ENCODE measurements at places on chromosomes 4 and X.

- peak; percentile 63 for DNase-seq
Measured at GRCh38 chr4:85474818-85475630, at the start of gene ARHGAP24. TSS of gene ARHGAP24 (plus strand) at chr4:85475150.

- DNase-seq: no peak
Measured at GRCh38 chr4:157221895-157222770, 1.6 kb downstream of the GRIA2 start.

DNA sequence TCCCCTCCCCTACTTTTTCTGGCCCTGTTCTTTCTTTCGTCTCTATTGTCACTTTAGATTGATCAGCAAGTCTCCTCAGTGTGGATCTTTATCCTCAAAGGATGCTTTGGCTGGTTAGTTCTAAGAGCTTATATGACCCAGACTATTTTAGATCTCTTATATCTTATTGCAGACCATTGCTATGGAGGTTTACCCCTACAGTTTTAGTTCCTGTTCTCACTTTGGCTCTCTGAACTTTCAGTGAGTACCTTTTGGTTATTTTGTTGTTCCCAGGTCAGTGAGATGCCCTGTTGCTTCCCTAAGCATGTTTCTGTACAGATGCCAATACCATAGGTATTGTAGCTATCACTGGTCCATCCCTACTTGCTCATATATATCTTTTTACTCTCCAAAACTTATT lies 24.0 kb upstream of the MED14 start:
- DNase-seq: no peak

- no peak for DNase-seq
Measured at GRCh38 chrX:38561951-38562719, 793 bp downstream of the TSPAN7 start.

DNA sequence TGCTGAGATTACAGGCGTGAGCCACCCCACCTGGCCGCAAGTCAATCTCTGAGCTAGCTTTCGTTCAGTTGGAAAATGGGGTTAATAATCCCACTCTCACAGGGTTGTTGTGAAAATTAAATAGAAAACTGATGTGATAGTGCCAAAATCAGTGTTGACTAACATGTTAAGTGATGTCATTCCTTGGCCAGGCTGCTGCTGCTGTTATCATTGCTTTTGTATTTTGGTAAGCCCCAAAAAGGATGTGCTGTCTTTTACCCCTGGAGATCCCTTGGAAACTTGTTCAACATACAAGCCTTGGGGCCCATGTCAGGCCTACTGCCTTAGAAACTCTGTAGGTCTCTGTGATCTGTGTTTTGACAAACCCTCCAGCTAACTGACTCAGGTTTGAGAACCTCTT lies 106.3 kb downstream of the AFF1 start:
- DNase-seq: no peak

- DNase-seq: no peak
Measured at GRCh38 chr4:2400841-2401609, 17.4 kb downstream of the ZFYVE28 start.

GRCh38 chr4:58507079-58507478 lies 1396.9 kb upstream of the IGFBP7 start:
- DNase-seq: no peak

DNA sequence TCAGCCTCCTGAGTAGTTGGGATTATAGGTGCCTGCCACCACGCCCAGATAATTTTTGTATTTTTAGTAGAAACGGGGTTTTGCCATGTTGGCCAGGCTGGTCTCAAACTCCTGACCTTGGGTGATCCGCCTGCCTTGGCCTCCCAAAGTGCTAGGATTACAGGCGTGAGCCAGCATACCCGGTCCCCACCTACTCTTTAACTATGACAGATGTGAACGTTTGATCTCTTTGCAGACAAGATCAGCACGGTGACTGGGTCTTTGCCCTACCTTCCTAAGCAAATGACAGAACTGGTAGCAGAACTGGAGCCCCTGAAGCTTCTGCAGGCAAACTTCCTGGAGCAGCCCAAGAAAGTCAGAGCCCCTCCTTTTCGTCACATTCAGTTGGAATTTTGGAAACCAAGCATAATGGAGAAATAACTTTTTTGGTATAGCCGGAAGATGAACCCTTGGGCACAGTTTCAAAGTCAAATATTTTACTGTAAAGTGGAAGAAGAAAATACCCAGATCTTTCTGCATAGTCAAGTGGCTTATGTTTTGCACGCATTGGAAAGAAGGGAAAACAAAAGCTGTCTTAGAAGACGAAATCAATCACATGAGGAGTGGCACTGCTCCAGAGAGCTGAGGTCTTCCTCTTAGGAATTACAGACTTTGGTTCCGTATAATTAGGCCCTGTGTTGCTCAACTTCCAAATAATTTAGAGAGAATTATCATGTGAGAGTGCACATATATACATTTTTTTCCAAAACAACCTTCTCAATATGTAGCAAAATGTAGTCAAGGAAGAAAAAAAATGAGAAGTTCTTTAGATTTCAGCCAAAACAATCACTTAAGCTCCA lies 90.6 kb downstream of the SORBS2 start:
- no peak for DNase-seq

DNA sequence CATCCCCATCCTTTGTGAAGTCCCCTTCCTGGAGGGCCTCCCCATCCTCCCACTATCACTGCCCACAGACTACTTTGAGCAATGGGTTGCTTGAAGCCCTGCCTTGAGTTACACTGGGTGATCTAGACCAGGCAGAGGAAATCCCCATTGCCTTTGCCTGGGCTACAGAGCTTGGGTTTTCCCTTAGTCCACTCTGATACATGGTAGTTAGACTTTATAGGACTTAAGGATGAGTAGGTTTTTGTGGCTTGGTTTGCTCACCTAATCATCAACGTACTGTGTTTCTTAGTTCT lies 56.6 kb downstream of the TMEM131L start:
- no peak for DNase-seq

DNA sequence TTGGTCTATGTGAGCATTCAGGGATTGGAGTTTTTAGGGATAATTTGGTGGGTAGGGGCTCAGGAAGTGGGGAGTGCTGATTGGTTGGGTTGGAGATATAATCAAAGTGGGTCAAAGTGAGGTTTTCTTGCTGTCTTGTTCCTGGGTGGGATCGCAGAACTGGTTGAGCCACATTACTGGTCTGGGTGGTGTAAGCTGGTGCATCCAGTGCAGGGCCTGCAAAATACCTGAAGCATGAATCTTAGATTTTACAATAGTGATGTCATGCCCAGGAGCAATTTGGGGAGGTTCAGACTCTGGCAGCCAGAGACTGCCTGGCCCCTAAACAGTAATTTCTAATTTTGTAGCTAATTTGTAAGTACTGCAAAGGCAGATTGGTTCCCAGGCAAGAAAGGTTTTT lies 665.6 kb upstream of the PRKX start:
- no peak for DNase-seq

DNA sequence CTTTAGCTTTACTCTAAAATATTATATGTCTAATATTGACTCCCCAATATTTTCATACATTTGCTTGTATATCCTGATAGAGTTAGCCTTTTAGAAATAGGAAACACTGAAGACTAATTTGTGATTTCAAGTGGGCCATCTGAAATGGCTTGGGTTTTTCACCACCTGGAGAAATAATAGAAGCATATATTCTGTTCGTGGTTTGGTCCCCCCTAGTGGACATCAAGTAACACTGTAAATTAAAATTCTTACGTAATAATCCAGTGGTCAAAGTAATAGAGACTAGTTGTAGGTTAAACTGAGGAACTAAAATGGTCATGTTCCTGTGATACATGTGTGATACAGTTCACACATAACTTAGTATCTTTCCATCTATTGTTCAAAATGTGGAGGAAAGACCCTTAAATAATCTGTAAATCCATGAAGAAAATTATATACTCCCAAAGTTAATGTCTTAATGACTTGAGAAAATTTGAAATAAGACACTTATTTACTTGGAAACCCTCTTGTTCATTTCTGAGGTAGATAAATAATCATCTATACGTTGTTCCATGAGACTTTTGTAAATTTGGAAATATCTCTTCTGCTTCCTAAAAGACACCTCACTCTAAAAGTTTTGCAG lies 79.8 kb upstream of the SMARCAD1 start:
- DNase-seq: peak; percentile 57

- peak; percentile 35 for DNase-seq
Measured at GRCh38 chrX:123626962-123627361, 105.9 kb downstream of the THOC2 start.

DNA sequence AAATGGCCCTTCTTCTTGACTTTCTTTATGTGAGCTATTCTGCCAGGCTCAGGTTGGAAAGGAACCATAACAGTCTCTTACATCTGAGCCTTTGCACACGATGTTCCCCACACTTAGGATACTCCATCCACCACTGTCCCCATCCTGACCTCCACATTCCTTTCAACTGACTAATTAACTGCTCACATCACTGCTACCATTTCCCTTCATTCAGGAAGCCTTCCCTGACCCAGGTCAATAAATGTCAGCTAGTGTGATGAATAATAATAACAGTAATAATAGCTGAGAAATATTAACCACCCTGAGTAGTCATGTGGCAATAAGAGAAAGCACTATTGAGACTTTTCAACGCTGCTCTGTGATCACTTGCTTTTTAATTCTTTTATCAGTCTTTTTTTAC lies 291.7 kb downstream of the KCNIP4 start:
- peak; percentile 30 for DNase-seq

DNA sequence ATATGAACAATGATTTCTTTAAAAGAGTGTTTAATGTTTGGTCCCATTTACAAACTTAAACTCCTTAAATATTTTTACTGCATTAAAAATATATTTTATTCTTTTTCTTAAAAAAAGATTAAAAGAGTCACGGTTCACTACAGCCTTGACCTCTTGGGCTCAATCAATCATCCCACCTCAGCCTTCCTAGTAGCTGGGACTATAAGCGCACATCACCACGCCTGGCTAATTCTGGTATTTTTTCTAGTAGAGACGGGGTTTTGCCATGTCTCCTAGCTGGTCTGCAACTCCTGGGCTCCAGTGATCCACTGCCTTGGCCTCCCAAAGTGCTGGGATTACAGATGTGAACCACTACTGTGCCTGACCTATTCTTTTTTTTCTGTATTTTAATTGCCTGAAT lies 104.7 kb upstream of the TLR2 start:
- no peak for DNase-seq

GRCh38 chr4:71830497-71831190 lies 46.8 kb upstream of the GC start:
- no peak for DNase-seq

GRCh38 chr4:24742335-24742734 lies 53.0 kb upstream of the SOD3 start:
- DNase-seq: no peak

DNA sequence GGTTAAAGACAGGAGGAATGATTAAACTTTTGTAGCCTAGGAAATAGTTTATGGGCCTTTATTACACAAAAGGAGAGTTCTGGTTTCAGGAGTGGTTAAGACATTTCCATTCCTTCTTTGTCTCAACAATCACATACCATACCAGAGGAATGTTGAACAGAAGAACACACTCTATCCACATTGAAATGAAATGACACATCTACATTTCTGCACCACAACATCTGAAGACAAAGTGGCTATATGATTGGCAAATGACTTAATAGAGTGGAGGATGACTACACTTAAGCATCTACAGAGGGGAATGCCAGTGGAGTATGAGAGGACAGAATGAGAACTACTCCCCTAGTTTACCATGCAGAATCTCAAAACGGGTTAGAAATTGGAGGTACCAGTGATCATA lies 8.0 kb downstream of the CYP2U1 start:
- no peak for DNase-seq

DNA sequence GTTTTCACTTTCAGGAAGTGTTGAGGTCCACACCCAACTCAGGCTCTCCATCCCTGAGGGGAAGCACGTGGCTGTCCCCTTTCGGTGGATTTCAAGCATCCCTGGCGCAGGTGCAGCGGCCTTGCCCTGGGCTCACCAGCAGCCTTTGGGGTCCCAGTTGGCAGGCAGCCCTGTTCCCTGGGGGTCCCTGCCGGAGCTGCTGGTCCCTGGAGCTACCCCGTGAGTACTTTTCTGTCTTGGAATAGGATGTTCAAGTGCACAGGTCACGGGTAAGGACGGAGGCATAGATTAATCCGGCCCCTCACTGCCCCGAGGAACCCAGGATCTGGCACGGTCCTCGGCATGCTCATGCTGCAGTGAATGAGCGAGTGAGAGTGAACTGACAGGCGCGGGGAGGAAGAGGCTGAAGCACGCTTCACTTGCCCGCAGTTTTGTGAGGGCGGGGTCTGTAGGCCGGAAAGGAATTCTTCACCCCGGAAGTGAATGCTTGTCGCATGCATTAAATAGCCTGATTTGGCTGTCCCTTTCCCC lies 117.2 kb upstream of the FAT1 start:
- peak; percentile 84 for DNase-seq

DNA sequence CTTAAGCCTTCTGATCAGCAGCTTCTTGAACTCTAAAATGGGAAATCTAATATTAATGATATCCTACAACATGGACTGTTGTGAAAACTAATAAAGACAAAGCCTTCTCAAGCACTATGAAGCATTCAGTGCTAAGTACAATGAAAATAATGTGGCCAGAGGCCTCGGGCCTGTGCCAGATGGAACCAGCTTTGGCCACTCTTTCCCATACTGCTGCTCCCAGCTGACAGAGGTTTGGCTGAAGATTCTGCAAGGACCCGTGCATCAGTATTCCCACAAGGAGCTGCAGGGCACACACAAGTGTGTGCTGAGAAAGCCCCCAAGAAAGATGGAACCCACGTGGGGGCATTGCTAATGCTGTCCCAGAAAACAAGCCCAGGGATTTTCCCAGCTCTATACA lies 60.5 kb upstream of the RPL34 start:
- no peak for DNase-seq

DNA sequence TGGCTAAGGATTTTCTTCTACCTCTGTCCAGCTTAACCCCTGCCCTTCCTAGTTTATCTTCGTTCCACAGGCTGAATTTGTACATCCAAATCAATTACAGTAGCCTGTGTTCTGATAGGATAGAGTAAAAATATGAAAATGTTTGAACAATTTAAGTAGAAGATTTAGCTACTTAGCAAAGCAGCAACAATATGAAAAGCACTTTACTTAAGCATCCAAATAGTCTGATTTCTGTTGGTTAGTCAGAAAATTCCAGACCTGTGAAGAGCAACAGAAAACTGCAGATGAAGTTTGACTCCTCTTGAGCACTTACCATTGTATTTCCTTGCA lies 2.0 kb downstream of the ARSJ start:
- DNase-seq: peak; percentile 49

GRCh38 chrX:140724736-140725135 lies 15.2 kb downstream of the LINC00632 start:
- DNase-seq: no peak

DNA sequence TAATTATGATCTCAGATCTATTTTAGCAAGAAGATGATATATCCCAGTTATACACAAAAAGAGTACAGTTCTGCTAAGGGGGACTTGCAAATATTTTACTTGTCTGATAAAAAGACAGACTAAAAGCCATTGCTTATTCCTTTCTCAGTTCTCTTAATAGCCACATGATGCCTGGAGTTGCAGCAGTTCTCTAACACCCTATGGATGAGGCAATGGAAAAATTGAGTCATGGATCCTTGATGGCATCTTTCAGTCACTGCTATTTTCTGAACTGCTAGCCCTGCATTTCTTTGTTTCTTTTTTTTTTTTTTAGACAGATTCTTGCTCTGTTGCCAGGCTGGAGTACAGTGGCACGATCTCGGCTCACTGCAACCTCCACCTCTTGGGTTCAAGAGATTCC lies 1956.7 kb downstream of the C4orf33 start:
- peak; percentile 72 for DNase-seq

GRCh38 chr4:40325406-40326019 lies 9.6 kb upstream of the CHRNA9 start:
- DNase-seq: peak; percentile 83

- peak; percentile 15 for DNase-seq
Measured at GRCh38 chrX:53056292-53056691, 7.7 kb downstream of the GPR173 start.

- DNase-seq: no peak
Measured at GRCh38 chrX:73877687-73878086, 314.7 kb downstream of the CHIC1 start.
